ENCODE measurements at places on chromosomes 4 and X. TPM values are rescaled to one million over a fixed set of nuclear protein-coding genes. Genes with fewer than 3 reads are reported as not detected.

DNA sequence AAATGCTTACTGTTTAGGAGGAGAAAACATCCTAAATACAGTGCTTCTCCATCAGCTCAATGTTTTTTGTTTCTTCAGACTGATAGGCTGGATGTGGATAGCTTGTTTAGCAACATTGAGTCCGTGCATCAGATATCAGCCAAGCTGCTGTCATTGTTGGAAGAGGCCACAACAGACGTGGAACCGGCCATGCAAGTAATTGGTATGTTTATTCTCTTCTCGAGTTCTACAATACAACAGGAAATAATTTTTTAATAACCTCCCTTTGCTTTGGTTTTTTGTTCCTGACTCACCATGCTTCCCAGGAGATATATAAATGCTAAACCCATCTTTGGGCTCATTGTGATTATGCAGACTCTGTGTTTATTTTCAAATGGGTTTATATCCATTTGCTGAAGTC lies 60.9 kb downstream of the ARHGEF38 start:
- H3K27me3 ChIP-seq = no peaks in the 10 kb centered on the region
- H3K4me1 ChIP-seq = no peaks in the 10 kb centered on the region
- H3K27ac ChIP-seq = no peak overlapping the region

DNA sequence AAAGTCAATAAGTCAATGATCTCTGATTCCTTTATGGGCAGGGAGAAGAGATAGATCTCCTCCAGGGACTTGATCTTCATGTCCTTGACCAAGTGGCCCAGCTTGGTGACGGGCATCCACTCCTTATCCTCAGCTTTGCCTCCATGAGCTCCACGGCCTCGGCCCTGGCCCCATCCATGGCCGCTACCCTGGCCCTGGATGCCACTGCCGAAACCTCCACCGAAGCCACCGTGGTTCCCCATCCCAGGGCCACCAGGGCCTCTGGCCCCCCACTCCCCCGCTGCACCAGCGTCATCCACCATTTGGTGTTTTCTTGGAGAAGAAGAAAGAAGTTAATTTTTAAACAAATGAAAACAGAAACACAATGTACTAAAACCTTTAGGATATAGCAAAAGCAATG lies 518.1 kb downstream of the GRXCR1 start:
- H3K36me3 ChIP-seq = no peaks in the 10 kb centered on the region
- H3K27me3 ChIP-seq = no peaks in the 10 kb centered on the region
- DNase-seq = no peak
- H3K4me3 ChIP-seq = no peak overlapping the region
- no peaks in the 10 kb centered on the region for H3K4me1 ChIP-seq

DNA sequence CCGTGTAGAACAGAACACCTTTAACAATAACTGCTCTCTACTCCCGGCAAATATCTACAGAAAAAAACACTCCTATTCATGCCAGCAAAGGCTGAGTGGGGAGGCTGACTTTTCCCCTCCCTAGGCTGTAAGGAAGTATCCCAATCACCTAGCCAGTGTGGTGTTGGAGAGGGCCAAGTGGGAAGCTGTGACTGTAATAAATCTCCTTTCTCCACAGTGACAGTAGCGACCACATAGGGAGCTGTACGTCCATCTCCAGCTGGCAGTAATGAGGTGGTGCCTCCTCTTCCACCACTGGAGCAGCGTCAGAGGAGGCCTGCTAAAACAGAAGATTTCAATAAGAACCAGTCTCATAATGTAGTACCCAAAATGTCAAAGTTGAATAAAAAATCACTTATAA lies 47.9 kb upstream of the PLAC1 start:
- H3K36me3 ChIP-seq = no peaks in the 10 kb centered on the region
- H3K4me1 ChIP-seq = 0 out of 2 replicates have a peak, but pooled peaks cover under 1% of the 10 kb centered on the region
- no peak overlapping the region for H3K4me3 ChIP-seq
- H3K27me3 ChIP-seq = no peaks in the 10 kb centered on the region

DNA sequence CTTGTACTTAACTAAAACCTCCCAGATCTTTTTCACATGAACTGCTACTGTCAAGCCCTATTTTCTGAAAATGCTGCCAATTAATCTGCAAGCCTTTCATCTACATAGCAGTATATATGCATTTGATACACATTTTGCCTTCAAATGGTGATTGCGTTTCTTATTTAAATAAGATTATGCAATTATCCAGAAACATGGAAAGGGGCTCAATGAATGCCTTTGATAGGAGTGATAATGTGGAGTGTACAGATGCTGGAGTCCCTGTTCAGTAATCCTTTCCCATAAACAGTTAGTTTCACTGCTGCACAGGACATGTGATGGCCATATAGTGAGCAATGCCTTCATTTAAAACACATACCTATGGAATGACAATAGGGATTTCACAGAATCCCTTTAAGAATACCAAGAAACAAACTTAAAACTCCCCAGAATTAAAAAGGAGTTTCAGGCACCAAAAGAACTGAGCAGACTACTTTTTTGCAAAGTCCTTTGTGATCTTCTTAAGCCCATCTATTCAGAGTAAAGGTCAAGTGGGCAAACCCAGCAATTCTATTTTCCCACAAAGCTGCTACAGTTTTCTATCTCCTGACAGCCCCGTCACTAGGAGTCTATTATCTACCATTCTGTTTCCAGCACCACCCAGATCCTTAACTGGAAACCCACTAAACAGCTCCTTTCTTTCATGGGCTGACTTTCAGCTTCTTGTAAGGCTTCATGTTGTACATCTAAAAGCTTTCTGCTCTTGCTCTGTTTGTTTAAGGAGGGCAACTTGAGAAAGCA lies 120.3 kb downstream of the UNC5C start:
- no peaks in the 10 kb centered on the region for H3K4me1 ChIP-seq
- no peaks in the 10 kb centered on the region for H3K36me3 ChIP-seq
- no peaks in the 10 kb centered on the region for H3K27me3 ChIP-seq
- peak; percentile 1 for DNase-seq

- no peak overlapping the region for H3K4me3 ChIP-seq
- peaks cover 6% of the 10 kb centered on the region for H3K4me1 ChIP-seq
- no peaks in the 10 kb centered on the region for H3K36me3 ChIP-seq
- H3K27me3 ChIP-seq = no peaks in the 10 kb centered on the region
- no peak overlapping the region for H3K27ac ChIP-seq
Measured at GRCh38 chr4:145860446-145860845, 78.2 kb downstream of the ZNF827 start.

GRCh38 chrX:54920610-54921426 lies at the start of gene TRO:
Gene TRO (plus strand): TSS chrX:54920824. CDS start chrX:54922247, 1,423 bp downstream.
- no peaks in the 10 kb centered on the region for H3K36me3 ChIP-seq
- no peaks in the 10 kb centered on the region for H3K27me3 ChIP-seq
- H3K27ac ChIP-seq = no peak within 1 kb of the TSS
- H3K4me1 ChIP-seq = no peaks in the 10 kb centered on the region
- peak; percentile 26 for DNase-seq

GRCh38 chr4:69894186-69894585 lies 34.2 kb upstream of the SULT1E1 start:
- no peaks in the 10 kb centered on the region for H3K36me3 ChIP-seq
- no peak overlapping the region for H3K27ac ChIP-seq
- no peak overlapping the region for H3K4me3 ChIP-seq
- H3K4me1 ChIP-seq = no peaks in the 10 kb centered on the region
- no peak for DNase-seq

- H3K27me3 ChIP-seq = no peaks in the 10 kb centered on the region
- H3K36me3 ChIP-seq = no peaks in the 10 kb centered on the region
- DNase-seq = peak; percentile 47
- peak overlapping the region; percentile 45 for H3K27ac ChIP-seq
- peak overlapping the region; percentile 93 for H3K4me3 ChIP-seq
- peaks cover 9% of the 10 kb centered on the region for H3K4me1 ChIP-seq
Measured at GRCh38 chrX:41923978-41924683, 777 bp upstream of the CASK start.

GRCh38 chr4:72418458-72418857 lies 150.6 kb downstream of the ADAMTS3 start:
- H3K36me3 ChIP-seq = no peaks in the 10 kb centered on the region
- H3K27ac ChIP-seq = no peak overlapping the region

DNA sequence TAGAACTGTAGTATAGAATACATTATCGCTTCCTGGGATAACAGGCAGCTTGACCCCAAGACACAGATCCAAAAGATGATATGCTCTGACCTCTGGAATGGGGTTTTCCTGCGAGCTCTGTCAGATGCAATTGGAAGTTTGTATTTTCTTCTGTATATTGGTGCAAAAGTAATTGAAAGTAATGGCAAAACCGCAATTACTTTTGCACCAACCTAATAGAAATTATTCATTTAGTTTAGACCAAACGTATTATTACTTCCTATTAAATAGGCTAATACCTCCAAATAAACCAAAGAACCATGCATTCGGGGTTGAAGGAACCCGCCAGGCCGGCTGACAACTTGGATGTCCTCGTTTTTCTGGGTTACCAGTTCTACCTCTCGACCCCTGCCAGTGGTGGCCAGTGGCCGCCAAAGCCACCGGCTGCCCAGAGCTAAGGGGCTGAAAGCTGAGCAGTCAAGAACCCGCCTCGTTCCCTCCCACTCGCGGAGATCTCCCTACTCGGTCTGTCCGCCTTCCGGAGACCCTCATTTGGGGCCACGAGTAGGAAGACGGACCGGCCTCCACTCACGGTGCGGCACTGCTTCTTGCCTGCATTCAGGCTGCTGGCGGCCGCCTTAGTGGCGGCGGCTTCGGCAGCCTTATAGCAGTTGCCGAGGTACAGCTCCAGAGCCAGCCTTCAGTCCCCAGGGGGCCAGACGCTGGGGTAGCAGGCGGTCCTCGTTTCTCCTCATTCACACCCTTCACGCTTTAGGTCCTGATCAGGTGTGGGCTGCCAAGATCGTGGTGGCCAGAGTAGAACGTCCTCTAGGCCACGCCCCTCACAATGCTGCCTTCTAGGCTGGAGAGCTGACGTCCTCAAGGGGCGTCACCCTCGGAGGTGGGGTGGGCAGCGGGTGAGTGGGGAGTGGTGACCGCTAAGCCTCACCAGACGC lies 121.9 kb downstream of the RBMX2 start:
- no peaks in the 10 kb centered on the region for H3K27me3 ChIP-seq
- no peak overlapping the region for H3K27ac ChIP-seq
- DNase-seq = no peak
- no peaks in the 10 kb centered on the region for H3K36me3 ChIP-seq

DNA sequence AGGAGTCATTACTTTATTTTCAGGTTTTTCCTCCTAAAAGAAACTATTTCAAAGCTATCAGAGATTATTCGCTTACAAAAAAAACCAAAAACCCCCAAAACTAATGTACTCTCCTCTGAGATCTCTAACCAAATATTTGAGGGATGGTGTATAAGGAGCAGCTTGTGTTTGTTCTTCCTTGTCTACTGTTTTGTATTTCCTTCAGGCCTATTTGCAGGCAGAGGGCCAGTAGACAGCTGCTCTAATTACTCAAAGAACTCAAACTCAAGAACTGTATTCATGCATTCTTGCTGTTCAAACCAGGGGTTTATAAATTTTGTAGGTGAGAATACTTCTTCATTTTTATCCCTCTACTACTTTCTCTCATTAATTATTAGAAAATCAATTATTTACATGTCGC lies 51.3 kb downstream of the SH3RF1 start:
- peaks cover 25% of the 10 kb centered on the region for H3K4me1 ChIP-seq
- H3K36me3 ChIP-seq = peaks cover 35% of the 10 kb centered on the region
- no peak for DNase-seq

DNA sequence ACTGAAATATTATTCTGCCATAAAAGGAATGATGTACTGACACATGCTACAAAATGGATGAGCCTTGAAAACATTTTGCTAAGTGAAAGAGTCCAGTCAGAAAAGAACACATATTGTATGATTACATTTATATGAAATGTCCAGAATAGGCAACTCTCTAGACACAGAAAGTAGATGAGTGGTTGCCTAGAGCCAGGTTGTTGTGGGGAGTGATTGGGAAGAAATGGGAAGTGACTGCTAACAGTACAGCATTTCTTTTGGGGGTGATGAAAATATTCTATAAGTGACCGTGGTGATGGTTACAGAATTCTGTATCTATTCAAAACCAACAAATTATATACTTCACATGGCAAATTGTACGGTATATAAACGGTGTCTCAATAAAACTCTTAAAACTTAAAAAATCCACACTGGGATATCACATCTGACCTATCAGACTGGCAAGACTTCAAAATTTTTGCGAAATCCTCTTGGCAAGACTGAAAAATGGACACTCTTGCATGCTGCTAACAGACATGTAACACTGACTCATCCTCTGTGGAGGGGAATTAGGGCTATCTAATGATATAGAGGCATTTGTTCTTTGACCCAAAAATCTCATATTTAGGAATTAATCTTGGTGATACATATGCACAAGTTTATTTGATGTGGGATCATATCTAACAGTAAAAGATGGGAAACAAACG lies 71.8 kb downstream of the FAM13A start:
- DNase-seq = peak; percentile 65
- peaks cover 14% of the 10 kb centered on the region for H3K4me1 ChIP-seq
- H3K36me3 ChIP-seq = no peaks in the 10 kb centered on the region
- no peak overlapping the region for H3K27ac ChIP-seq
- no peaks in the 10 kb centered on the region for H3K27me3 ChIP-seq
- no peak overlapping the region for H3K4me3 ChIP-seq

GRCh38 chr4:26307037-26307800 lies 13.6 kb upstream of the RBPJ start:
- peak; percentile 18 for DNase-seq
- no peaks in the 10 kb centered on the region for H3K4me1 ChIP-seq
- H3K27ac ChIP-seq = no peak overlapping the region

DNA sequence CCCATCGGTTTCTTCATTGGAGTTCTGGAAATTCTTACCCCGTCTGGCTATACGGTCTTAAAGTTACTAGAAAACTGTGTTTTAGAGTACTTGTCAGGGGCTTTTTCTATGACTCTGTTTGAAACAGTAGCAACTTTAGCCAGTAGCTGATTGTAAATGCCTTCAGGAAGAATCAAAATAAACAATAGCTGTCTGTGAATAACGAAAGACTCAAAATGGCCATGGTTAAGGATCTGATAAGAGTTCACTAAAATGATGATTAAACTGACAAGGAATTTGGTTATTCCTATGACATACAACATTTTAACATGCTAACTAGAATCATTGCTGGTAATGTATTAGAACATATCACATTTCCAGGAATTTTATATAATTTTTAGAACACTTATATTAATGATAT lies 191.0 kb downstream of the EVC2 start:
- H3K27ac ChIP-seq = no peak overlapping the region
- no peaks in the 10 kb centered on the region for H3K4me1 ChIP-seq
- H3K4me3 ChIP-seq = no peak overlapping the region
- no peak for DNase-seq
- no peaks in the 10 kb centered on the region for H3K27me3 ChIP-seq

DNA sequence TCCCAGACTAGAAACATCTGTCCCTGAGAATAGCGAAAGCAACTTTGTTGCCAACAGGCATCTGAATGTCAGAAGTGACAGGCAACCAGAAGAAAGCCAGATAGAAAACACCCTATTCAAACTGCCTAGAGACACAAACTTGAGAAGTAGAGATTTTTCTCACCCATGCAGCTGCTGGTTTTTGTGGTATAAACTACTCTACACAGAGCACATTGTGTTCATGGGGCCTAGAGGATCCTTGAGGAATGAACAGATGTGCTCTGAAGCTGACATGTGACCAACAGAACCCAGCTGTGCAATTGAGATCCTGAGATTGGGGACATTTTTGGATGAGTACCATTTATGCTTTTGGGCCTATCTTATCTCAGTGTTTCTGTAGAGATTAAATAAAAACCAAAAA lies 63.6 kb upstream of the NRK start:
- no peak overlapping the region for H3K27ac ChIP-seq
- no peaks in the 10 kb centered on the region for H3K4me1 ChIP-seq
- H3K27me3 ChIP-seq = no peaks in the 10 kb centered on the region

- no peaks in the 10 kb centered on the region for H3K27me3 ChIP-seq
- H3K4me1 ChIP-seq = no peaks in the 10 kb centered on the region
- DNase-seq = no peak
- no peak overlapping the region for H3K27ac ChIP-seq
- H3K36me3 ChIP-seq = no peaks in the 10 kb centered on the region
- no peak overlapping the region for H3K4me3 ChIP-seq
Measured at GRCh38 chrX:44183329-44183728, 160.1 kb downstream of the EFHC2 start.

The RHOXF2 gene
- total RNA-seq = not detected

The NDNF gene
- total RNA-seq = 1.9 TPM

The CXCL6 gene
- 8.1 TPM for total RNA-seq

The AWAT1 gene
- total RNA-seq = not detected

The ETNPPL gene
- not detected for total RNA-seq

The GABRQ gene
- total RNA-seq = not detected
